ENCODE measurements at places on chromosomes 5 and 9. TPM values are rescaled to one million over a fixed set of nuclear protein-coding genes. Genes with fewer than 3 reads are reported as not detected.

PRRC1 gene
- total RNA-seq = 60.9 TPM

SLC6A7 gene
- 24.1 TPM for total RNA-seq

PALM2AKAP2 gene
- not detected for total RNA-seq

PFN3 gene
- not detected for total RNA-seq

PCAT7 gene
- not detected for total RNA-seq

S100Z gene
- not detected for total RNA-seq

HK3 gene
- 4.6 TPM for total RNA-seq

PCDHGB2 gene
- total RNA-seq = 5.8 TPM

BTF3 gene
- 283 TPM for total RNA-seq

NEUROG1 gene
- not detected for total RNA-seq

C9 gene
- total RNA-seq = not detected

LPAR1 gene
- total RNA-seq = 25.9 TPM

DND1 gene
- 3.8 TPM for total RNA-seq

TPD52L3 gene
- not detected for total RNA-seq

TRIM36 gene
- 27.2 TPM for total RNA-seq

WNK2 gene
- total RNA-seq = 312 TPM

PAX5 gene
- 61.9 TPM for total RNA-seq

DNA sequence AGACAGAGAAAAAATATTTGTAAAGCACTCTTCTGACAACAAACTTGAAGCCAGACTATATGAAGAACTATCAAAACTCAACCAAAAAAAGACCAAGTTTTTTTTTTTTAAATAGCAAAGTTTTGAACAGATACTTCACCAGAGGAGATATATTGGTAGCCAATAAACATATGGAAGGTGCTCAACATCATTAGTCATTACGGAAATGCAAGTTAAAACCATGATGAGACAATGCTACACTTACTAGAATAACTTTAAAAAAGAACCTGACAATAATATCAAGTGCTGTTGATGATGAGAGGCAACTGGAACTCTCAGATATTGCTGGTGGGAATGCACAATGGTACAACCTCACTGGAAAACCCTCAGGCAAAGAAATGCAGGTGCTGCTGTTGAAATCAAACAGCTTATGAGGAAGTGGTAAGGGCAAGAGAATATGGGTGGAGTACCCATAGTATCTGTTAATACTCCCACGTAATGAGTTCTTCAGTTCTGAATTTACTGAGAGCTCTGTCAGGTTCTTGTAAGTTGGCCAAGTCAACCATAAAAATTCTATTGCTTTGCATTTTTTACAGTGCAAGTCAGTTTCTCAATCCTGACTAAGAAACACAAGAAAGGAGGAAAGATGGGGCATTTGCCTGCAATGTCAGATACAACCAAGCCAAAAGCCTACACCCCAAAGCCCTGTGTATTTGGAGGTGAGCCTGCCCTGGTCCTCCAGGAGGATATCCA lies 87.3 kb upstream of the GNAQ start:
- no peak for DNase-seq

DNA sequence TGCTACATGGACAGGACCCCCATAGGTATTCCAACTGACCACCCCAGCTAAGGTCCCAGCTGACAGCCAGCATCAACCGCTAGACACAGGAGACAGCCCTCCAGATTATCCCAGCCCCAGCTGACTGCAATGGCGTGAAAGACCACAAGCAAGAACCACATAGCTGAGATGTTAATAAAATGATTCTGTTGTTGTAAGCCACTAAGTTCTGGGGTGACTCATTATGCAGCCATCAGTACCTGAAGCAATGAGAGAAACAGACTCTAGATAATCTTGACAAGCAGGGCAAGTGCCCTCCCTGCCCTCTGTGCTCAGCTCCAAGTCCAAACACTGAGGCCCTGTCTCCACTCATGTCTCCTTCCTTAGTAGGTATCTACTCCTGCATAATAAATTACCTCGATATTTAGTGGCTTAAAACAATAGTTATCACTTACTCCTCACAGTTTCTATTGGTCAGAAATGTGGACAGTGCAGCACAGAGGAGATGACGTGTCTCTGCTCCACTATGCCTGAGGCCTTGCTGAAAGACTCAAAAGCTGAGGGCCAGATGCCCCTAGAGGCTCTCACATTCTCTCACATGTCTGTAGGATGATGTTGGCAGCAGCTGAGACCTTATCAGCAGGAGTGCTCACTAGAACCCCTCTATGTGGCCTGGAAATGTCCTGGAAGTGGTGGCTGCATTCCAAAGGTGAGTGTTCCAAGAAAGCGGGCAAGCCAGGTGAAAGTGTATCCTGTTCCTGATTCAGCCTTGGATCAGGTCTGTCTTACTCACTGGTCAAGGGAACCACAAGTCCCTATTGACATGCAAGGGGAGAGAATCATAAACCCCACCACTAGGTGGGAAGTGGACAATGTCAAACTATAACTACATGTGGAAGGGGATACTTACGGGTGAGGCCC lies 2.5 kb downstream of the MGAT1 start:
- DNase-seq = peak; percentile 58

GRCh38 chr5:139776861-139777260 lies 18.7 kb upstream of the PSD2 start:
- no peak for DNase-seq

- DNase-seq = no peak
Measured at GRCh38 chr9:133953976-133954709, 38.0 kb downstream of the VAV2 start.

GRCh38 chr9:83935276-83935935 lies 14.2 kb upstream of the KIF27 start:
- no peak for DNase-seq

DNA sequence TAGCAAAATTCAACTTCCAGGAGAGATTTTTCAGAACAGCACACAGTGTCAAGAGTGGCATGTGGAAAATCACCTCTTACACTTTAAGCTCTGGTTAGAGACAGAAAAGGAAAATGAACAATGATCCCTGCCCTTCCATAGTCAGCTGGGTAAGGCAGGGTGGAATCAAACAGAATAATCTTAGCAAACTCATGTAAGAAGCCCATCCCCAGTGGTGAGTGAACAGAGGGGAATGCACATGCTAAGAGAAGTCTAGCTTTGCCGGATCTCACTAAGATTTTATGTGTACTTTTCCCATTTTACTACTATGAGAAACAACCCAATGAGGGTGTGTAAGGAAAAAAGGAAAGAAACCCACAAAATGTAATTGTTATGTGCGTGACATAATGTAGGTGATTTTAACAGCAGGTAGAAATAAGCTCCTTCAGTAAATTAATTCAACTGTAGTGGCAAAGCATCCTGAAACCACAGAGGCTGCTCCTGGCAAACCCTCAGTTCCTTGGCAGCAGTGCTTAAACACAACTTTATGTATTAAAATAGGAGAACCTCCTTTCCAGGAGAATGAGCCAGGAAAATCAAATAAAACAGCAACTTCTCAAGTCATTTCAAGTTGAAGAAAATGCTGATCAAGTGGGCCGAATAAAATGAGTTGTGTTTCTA lies 366.0 kb upstream of the TRPC7 start:
- no peak for DNase-seq

DNA sequence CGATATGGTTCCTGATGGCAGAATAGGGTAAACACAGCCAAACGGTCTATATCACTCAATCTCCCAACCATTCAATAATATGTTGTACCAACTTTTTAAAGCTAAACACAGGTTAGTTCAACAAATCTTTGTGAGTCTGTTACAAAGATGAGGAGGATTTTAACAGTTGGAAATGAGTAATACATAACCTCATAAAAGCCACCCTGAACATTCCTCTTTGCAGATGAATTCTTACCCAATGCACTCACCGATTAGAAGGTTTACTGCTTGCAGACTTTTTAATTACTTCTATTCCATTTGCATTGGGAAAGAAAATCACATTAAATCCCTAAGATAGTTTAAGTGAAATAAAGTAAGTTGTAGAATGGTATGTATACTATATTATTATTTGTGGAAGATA lies 23.3 kb upstream of the TRMT10B start:
- DNase-seq = no peak

DNA sequence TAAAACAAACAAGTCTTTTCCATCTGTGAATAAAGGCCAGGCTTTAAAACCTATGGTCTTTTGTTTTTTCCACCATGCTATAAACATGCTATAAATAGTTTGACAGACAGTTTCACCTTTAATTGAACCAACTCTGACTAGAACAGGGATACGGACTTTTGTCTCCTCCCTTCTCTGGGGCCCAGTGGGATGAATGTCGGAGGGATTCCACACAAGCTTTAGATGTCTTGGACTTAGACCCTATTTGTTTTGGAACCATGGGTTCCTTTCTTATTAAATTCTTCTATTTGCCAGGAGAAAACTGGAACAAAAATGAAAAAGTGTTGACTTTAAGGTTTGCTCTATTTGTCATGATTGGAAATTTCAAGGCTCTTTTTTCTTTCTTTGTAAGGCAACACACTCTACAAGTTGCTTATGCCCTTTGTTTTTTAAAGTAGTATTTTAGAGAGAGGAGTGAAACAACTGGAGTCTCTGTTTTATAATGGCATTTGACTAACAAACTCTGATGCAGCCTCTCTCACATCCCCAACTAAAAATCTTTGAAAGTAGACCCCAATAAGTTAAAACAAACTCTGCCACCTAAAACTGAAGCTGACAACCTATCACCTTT lies 145.3 kb downstream of the MLLT3 start:
- DNase-seq = no peak

DNA sequence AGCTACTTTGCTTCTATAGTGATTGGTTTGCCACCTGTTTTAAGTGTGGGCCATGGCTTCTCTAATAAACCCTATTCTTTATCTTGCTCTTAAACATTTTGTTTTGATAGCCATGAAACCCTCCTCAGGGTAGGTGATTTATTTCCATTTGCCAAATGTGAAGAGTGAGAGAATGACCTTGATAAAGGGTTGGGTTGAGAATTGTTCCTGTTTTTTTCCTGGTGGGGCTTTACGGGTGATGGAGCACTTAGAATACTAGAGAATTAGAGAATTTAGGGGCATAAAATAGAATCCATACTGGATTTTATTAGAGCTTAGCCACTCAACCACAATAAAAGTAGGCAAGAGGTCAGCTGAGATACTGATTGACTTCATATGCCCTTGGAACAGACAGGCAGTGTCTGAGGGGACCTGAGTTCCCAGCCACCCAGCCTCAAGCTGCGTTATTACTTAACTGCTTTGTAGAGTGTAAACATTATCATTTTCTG lies 68.9 kb downstream of the COMMD10 start:
- no peak for DNase-seq

DNA sequence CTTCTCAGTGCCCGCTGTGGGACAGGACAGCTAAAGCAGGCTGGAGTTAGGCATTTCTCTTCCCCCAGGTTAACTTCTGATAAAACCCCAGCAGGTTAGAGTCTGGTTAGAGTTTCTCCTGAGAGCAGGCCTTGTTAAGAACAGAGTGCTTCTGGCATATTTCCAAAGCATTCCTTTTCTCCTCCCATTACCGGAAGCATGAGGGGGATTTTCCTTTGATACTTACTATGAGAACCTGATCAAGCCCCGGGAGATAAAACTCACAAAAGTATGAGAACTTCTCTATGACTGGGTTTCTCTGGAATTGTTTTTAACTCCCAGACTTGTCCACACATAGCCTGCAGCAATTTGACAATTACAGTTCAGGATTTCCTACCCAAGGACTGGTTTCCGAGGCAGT lies 77.4 kb upstream of the MAST4 start:
- DNase-seq = no peak

- DNase-seq = no peak
Measured at GRCh38 chr5:107538805-107539445, 131.8 kb downstream of the EFNA5 start.

DNA sequence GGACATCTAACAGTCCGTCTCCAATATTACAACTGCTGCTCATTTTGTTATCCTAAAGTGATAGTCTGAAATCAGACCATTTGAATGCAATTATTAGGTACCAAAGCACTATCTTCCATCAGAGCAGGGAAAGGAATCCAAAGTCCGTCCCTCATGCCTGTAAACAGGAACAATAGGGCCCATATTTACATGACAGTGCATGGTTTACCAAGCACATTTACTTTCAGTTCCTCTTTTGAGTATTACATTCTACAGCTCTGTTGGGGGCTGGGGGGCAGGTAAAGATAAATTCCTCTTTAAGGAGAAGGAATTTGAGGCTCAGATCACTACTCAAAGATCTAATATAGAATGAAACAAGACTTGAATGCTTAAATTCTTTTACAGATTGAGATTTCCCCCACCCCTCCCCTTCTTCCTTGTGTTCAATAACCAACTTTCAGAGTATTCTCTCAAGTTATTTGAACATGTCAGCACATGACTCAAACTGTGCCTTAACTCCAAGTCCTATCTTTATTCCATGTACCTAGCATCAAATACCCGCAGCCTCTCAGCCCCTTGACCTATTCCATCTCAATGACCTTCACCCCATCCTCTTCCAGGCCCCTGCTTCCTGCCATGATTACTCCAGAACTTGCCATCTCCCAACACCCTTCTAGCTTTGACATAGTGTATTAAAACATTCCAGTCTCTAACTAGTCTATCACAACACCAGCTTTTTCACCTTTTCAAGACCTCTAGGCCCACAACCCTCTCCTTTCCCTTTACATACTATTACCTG lies 71.0 kb downstream of the BRINP1 start:
- DNase-seq = no peak

DNA sequence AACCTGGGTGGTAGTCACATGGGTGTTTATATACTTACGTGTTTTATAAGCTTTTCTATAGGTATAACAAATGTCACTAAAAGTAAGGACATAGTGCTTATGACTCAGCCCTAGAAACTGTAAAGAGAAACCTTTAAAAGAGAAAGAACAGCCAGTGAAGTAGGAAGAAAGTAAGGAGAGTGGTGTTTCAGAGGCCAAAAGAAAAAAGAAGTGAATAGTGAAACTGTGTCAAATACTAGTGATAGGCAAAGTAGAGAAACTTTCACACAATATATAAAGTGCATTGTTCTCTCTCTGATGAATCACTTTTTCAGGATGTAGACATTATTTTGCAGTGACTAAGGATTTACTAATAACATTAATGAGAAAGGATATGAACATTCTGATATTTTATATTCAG lies 74.2 kb upstream of the SUSD1 start:
- no peak for DNase-seq

- no peak for DNase-seq
Measured at GRCh38 chr5:104789366-104789765, 1226.8 kb upstream of the NUDT12 start.

GRCh38 chr5:30849931-30850710 lies 343.4 kb upstream of the CDH6 start:
- DNase-seq = no peak

DNA sequence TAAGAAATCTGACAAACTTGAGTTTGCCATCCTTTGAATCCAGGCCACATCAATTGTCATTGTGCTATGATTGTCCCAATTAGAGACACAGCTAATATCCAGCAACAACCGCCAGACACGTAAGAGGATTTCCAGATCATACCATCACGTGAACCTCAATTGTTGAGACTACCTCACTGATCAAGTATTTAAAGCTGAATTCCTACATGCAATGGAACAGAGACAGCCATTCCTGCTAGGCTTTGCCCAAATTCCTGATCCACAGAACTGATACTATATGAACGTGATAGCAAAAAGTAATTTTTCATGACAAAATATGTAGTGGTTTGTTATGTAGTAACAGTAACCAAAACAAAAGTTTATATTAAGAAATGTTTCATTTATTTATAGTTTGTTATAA lies 657.7 kb downstream of the PRR16 start:
- no peak for DNase-seq

GRCh38 chr5:165309446-165309845 lies 1804.0 kb downstream of the MAT2B start:
- DNase-seq = no peak
